ENCODE measurements at places on chromosomes 4 and X. TPM values are rescaled to one million over a fixed set of nuclear protein-coding genes. Genes with fewer than 3 reads are reported as not detected.

The IL2 gene
- total RNA-seq = not detected

DNA sequence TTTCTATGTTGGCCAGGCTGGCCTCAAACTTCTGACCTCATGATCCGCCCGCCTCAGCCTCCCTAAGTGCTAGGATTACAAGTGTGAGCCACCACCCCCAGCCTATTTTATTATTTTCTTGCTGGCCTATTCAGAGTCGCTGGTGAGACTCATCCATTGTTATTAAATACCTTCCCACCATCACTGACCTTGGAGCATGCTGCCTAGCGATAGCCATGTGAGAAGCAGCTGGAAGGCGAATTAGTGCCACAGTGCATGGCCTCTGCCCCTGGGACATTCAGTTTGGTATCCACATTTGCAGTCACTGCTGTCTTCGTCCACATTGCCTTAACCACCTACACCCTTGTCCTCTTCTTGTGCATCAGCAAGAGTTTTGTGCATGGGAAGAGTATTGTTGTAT is 32.4 kb upstream of the NMU start:
- H3K36me3 ChIP-seq = no peaks in the 10 kb centered on the region
- H3K27me3 ChIP-seq = no peaks in the 10 kb centered on the region
- no peak for DNase-seq
- peaks cover 3% of the 10 kb centered on the region for H3K4me1 ChIP-seq
- no peak overlapping the region for H3K4me3 ChIP-seq
- H3K27ac ChIP-seq = no peak overlapping the region

DNA sequence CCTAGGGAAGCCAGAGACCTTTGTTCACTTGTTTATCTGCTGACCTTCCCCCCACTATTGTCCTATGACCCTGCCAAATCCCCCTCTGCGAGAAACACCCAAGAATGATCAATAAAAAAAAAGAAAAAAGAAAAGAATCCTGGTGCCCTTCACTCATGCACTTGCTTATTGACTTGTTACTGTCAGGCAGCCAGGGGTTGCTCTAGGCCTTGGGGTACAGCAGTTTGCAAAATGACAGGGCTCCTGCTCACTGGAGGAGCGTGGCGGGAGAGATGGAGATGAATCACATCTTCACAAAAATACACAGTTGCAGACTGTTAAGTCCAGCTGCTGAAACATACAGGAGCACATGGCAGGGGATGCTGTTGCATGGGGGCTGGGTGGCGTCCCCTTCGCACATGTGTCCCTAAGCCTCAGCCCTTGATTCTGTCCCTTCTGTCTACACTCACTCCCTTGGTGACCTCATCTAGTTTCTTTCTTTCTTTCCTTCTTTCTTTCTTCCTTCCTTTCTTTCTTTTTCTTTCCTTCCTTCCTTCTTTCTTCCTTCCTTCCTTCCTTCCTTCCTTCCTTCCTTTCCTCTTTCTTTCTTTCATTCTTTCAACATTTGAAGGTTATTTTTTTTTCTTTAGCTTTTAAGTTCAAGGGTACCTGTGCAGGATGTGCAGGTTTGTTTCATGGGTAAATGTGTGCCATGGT is 16.9 kb upstream of the TMEM271 start:
- H3K36me3 ChIP-seq = no peaks in the 10 kb centered on the region
- no peak for DNase-seq
- no peak overlapping the region for H3K27ac ChIP-seq
- no peaks in the 10 kb centered on the region for H3K27me3 ChIP-seq

DNA sequence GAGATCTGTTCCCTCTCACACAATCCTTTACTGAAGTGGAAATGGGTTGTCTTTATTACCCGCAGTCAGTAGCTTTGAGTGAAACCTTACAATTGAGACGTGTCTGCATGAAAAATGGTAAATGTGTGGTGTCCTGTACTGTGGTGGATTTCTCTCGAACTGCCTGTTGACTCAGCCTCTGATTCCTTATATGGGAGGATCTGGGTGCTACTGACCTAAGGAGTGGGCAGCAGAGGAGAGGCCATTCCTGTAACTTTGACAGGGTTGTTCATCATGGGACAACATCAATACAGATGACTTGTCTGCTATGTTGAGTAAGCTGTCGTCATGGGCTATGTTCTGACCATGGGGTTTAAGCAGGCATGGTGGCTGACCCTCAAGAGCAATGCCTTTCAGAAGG is 159.6 kb upstream of the WDR1 start:
- H3K4me1 ChIP-seq = no peaks in the 10 kb centered on the region
- H3K36me3 ChIP-seq = no peaks in the 10 kb centered on the region
- no peak for DNase-seq
- no peaks in the 10 kb centered on the region for H3K27me3 ChIP-seq

GRCh38 chr4:2304321-2304876 is 42.5 kb upstream of the MXD4 start:
- H3K27ac ChIP-seq = no peak overlapping the region
- peaks cover 12% of the 10 kb centered on the region for H3K36me3 ChIP-seq
- H3K27me3 ChIP-seq = no peaks in the 10 kb centered on the region
- no peaks in the 10 kb centered on the region for H3K4me1 ChIP-seq

DNA sequence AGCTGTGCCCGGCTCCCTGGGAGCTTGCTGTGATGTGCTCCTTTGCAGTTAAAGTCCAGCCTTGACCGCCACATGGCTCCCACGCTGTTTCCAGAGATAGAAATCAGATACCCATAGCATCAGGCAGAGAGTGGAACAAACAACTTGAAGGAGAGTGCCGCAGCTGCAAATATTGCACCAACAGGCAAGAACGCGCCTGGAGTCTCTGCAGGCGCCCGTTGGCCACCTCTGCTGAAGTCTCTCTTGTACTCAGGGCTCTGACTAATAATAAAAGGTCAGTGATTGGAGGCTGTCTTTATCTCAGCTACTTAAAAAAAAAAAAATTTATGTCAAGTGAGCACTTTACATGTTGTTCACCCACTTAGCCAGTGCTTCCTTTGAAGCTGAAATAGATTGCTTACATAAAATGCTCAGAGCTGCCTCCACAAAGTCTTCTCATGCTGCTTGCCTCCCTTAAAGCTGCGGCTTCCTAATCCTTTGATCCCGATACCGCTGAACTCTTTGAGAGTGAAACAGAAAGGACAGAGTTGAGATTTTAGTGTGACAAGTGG is 30.9 kb upstream of the TENM3 start:
- H3K27me3 ChIP-seq = no peaks in the 10 kb centered on the region
- H3K4me1 ChIP-seq = peaks cover 3% of the 10 kb centered on the region
- no peak overlapping the region for H3K4me3 ChIP-seq
- H3K27ac ChIP-seq = no peak overlapping the region
- peaks cover 2% of the 10 kb centered on the region for H3K36me3 ChIP-seq
- DNase-seq = no peak

- no peaks in the 10 kb centered on the region for H3K4me1 ChIP-seq
- DNase-seq = no peak
- no peak overlapping the region for H3K4me3 ChIP-seq
- H3K27me3 ChIP-seq = no peaks in the 10 kb centered on the region
- H3K27ac ChIP-seq = no peak overlapping the region
Measured at GRCh38 chr4:130712038-130712437, 1616.1 kb downstream of the C4orf33 start.
